ENCODE measurements at places on chromosomes 3 and 15.

DNA sequence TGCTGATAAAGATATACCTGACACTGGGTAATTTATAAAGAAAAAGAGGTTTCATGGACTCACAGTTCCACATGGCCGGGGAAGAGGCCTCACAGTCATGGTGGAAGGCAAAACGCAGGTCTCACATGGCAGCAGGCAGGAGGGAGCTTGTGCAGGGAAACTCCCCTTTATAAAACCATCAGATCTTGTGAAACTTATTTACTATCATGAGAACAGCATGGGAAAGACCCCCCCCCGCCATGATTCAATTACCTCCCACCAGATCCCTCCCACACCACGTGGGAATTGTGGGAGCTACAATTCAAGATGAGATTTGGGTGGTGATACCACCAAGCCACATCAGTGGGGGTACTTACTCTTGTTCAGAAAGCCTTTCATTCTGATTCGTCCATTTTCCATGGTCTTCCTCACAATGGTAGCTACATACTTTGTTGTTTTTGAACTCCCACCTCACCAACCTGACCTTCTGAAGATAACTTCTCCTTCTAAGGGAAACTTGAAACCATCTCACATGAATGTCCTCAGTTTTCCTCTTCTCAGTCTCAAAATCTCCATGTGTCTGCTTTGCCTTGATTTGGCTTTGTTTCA, 275.6 kb upstream of the PROK2 start:
- peak; percentile 28 for DNase-seq

GRCh38 chr15:24943361-24943760, 11.4 kb upstream of the SNRPN start:
- DNase-seq: no peak

DNA sequence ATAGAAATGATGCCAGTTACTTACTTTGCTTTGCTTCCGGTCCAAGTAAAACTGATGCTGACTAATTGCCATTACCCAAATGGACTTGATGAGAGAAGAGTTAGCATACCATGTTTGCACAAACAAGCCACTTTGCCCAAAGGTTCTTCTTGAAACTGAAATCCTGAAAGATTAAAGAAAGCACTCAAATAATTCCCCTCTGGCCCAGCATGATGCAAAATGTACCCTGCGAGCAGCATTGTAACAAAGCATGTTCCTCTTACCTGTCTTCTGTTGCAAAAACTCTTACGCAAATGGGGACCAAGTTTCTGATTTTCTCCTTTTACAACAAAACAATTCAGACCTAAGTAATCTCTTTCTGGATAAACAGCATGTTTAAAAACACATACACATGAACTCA, 74.5 kb upstream of the LMOD3 start:
- DNase-seq: no peak

DNA sequence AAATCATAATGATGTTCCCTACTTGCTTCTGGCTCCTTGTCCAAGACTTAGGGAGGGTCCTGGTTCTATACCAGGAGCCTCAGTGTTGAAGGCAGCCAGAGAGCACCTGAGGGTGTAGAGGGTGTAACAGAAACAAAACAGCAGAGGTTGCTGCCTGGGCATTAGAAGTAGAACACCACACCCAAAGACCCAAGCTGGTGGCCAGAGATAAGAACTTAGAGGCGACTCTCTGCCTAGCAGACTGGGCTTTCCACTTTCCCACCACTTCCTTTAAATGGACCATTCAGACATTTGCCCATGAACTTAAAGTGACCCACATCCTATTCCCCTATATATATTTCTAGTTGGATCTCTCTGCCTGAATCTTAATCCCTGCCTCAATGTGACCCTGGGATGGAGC, 189.8 kb downstream of the KLF13 start:
- no peak for DNase-seq

DNA sequence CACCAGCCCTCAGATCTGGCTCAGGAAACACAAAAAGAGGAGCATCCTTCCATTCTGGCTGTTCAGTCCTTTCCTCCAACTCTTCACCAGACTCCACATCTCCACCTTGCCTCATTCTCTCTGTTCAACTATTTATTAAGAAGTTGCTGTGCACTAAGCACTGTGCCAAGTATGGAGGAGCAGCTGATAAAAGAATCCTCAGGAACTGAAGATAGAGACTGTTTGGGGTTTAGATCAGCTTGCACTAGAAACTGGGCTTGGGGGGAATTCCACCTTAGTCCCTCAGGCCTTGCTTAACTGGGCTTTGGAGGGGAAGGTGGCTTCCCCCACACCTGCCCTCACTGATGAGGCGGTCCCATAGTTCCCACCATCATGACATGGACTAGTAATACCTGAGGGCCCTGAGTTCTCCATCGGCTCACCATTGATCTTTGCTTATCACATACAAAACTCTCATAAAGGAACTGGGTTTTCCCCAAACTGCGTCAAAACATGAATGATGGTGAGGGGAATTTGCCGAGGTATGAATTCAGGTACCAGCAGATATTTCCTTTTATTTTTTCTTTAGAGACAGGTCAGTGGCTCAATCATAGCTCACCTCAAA, 1.7 kb upstream of the CCR8 start:
- DNase-seq: no peak

DNA sequence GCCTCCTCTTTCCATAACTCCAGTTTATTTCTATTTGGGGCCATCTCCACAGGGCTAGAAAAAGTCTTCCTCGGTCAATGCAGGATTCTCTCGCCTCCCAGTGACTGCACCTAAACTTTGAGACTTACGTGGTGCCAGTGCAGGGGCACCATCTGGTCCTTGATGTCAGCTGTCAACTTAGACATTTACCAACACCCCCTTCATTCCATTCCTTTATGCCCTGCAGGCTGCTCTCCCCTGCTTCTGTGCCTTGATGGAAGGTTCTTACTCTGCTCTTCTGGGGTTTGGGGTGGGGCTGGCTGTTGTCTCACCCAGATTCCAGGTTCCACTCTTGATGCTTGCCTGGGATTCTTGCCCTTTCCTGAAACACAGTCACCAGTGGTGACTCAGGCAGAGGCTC, 101.8 kb downstream of the ST8SIA2 start:
- no peak for DNase-seq

- no peak for DNase-seq
Measured at GRCh38 chr3:178676942-178677790, 140.9 kb downstream of the KCNMB2 start.

- DNase-seq: no peak
Measured at GRCh38 chr3:191372122-191372521, 41.8 kb upstream of the UTS2B start.

DNA sequence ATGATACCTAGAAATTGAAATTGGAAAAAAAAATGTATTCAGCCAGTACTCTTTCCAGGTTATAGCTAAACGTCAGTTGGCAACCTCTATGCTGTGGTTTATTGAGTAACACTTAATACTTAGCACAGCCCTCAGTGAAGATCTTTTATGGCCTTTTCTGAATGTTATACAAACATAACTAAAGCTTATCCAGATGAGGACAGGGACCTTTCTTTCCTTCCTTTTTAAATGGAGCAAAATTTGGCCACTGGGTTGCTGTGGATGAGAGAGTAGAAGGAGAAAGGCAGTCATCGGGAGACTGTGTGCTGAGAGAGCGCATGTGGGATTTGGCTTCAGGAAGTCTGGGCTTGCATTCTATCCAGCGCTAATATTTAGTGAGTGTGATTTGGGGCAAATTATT, 36.1 kb downstream of the IGF1R start:
- no peak for DNase-seq

DNA sequence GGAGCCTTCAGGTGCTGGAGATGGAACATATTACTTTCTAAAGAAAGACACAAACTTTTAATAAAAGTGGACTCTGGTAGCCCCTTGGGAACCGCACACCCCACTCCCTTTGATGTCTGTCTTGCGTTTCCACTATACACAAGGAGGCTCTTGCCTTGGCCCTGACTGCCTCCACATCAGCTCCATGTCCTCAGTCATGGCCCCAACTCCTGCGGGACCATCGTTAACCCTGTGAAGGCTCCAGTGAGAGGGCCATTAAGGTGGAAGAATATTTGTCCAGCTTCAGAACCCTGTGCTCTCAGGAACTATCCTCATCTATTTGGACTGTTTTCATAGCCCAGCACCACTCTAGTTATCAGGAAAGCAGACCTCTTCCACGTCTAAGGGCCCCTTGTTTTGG, 16.1 kb upstream of the BFSP2 start:
- no peak for DNase-seq

- no peak for DNase-seq
Measured at GRCh38 chr15:60477916-60478565, 901 bp downstream of the ICE2 start.

DNA sequence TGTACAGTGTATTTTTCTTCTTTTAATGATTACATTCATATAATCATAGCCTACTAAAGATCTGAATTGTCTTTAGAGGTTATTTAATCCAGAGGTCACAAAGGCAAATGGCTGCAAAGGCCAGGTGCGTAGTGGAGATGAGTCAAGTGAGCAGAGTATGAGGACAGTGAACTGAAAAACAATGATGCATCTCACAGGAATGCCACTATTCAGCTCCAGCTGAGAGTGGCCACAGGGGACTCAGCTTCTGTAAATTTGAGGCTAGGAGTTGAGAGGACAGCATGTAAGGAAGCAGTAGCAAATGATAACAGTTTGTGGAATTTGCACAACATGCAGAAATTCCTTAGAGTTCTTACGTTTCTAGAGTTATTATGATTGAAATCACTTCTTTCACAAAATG, 50.4 kb downstream of the COL6A5 start:
- no peak for DNase-seq

- DNase-seq: no peak
Measured at GRCh38 chr15:22778796-22779195, 7.6 kb upstream of the NIPA1 start.

DNA sequence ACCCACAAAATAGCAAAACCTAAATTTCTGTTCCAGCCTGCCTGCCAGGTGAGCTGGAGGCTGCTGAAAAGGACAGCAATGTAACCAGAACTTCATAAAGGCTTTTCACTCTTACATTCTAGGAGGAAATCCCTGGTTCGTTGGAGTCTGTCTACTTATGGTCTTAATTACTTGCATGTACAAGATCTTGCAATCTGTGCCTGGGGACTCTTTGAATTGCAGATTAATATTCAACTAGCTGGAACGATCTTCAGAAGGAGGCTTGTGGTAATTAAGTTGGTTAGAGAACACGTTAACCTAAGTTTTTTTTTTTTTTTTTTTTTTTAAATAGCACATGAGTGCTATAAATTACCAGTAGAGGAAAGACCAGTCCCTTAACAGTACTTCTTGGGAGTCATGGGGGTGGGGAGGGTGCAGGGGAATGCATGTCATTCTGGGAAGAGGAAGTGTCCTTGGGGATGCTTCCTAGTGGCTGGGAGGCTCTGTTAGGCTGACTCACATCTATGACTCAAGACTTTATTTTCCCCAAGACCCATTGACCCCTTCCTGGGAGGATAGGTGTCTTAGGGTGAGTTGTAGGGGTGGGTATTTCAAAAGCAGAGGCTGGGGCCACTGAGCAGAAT, 139.8 kb downstream of the RAB11A start:
- no peak for DNase-seq

DNA sequence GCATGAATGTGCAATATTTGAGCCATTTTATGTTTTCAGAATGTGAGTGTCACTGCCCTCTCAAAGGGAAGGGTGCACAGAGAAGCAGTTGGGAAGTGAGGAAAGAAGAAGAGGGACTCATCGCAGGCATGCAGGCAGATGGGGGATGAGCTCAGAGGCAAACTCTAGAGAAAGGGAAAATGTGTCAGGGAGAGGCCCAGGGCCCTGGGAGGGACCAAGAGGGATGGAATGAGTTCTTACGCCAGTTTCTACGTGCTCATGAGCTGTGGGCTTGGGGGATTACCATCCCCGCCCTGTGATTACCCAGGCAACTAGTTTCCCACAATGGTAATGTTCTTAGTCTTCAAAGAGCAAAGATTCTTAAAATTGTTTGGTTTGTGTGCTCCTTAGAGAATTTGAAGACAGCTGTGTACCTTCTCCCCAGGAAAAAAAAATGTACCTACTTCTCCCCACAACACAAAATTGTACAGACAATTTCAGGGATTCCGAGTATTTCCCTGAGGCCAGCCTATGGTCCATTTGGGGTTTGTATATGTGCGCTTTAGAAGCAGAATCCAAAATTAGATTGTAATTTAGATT, 17.8 kb downstream of the GCSAM start:
- no peak for DNase-seq

GRCh38 chr15:68173119-68173518, 32.0 kb downstream of the CALML4 start:
- no peak for DNase-seq

DNA sequence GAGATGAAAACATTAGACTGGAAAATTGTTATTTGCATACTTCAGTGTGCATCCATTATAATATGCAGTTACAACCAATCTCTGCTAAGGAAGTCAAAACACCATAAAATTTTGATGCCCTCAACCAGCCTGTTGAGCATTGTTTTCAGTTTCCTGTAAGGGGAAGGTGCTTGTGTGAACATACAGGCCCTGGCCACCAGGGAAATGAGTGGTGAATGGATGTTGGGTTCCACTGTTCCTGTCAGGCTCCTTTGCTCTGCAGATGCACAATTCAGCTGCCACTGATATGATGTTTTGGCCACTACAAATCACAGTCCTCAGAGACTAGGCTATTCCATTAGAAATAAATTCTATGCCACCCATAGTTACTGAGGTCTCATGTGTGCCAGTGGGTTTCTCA, 184.6 kb downstream of the SYNPR start:
- DNase-seq: no peak

- no peak for DNase-seq
Measured at GRCh38 chr3:169813278-169813677, 574 bp upstream of the LRRC34 start.

DNA sequence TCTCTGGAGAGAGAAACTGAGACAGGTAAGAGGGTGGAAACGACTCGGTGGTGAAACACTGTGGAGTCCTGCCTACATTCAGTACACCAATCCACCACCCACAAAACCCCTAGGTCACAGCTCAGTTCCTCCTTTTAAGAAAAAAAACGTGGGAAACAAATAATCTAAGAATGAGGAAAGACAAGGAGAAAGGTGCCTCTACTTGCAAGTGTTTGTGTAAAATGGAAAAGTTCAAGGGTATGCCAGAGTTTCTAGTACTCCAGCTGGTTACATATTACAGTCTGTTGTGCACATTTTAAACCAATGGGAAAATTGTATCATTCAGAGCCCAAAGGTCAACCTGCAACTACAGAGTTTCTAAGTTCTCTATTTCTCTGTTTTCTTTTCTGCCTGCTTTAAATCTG, 32.2 kb downstream of the HGD start:
- DNase-seq: no peak

DNA sequence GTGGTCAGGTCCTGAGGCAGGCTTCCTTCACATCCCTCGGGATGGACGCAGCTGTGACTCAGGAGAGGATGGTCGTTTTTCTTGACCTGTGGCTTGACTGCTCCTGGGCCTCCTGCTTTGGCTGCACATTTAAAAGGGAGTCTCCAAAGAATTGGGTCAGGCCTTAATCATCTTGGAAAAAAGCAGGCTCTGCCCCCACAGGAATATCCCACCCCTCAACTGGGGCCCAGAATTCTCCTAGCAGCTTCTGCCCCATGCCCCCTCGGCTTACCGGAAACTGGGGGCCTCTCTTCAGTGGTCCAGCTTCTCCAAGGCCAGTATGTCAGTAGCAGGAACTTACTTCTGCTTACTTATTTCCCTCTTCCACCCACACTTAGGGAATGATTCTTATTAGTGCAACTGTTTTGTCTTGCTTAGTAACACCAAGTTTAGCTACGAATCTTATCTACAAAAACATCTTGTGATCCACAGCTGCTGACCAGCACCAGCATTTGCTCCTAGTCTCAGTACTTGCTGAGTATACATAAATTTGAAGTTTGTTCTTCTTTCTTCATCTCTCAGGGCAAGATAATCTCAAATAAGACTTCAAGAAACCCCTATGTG, 35.7 kb downstream of the ATG7 start:
- no peak for DNase-seq

- DNase-seq: no peak
Measured at GRCh38 chr15:92665100-92665555, 9.6 kb upstream of the FAM174B start.

Measured in stimulated activated CD4-positive, alpha-beta T cell treated with anti-CD3 and anti-CD28 coated beads, Interleukin-2, amount 100 ng/mL, for 24 hours (primary cell).